ENCODE measurements at places on chromosomes 11 and 22.

DNA sequence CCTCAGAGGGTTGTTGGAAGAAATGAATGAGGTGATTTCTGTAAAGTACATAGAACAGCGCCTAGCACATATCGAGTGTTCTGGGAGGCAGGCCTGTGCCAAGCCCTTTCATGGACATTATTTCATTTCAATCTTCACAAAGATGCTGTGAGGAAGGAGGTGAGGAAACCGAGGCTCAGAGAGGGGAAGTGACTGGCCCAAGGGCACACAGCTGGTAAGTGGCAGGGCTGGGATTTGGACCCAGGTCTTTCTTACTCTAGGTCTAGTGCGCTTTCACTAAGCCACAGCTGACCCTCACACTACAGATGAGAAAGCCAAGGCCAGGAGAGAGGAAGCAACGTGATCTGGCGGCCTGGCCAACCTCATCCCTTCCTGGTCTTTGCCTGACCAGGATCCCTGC, 2.0 kb downstream of the PELI3 start:
- no peak for DNase-seq

DNA sequence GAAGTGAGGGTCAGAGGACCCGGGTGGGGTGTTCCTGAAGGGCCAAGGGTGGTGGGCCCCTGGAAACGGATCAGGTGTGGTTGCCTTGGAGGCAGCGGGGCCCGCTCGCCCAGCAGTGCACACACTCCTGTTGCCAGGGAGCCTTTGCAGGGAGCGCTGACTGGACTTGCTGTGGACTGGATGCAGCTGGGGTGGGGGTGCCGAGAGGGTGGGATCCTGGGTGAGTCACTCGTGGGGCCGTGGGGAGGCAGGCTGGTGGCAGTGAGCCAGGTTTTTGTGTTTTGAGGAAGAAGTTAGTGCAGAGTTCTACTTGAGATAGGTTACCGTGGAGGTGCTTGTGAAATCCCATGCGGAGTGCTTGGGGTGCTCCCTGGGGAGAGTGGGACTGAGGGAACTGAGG, 1.3 kb downstream of the MRPL23 start:
- DNase-seq = no peak

GRCh38 chr11:125494974-125495725, 915 bp downstream of the FEZ1 start:
- no peak for DNase-seq

DNA sequence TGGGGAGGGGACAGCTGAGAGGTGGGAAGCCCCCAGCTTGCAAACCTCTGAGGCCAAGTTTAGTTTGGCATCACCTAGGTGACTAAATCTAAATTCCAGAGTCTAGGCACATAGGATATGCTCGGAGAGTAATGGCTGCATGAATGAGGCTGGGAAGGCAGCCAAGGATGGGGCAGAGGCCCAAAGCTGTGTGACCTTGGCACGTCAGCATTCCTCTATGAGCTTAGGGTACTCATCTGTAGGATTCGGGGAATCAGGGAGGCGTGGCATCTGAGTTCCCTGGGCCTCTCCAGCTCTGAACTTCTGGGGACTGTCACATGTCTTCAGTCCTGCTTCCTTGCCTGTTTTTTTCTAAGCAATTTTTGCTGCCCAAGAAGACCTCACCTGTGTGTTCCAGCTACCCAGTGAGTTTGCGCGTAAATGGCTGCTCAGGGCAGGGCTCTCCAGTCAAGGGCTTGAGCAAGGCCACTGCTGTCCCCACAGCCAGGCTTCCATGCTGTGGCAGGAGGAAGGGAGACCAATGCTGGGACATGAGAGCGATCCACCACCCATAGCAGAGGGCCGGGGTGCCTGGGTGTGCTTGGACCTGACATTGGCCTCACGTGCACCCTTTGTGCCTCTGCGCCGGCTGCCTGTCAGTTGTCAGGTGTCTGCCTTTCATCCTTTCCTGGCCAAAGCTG, 13.9 kb downstream of the DAGLA start:
- DNase-seq = no peak

Measured in stimulated activated CD8-positive, alpha-beta memory T cell treated with anti-CD3 and anti-CD28 coated beads, Interleukin-2, amount 100 ng/mL, for 48 hours (primary cell).